ENCODE measurements at places on chromosomes 3 and 15.

DNA sequence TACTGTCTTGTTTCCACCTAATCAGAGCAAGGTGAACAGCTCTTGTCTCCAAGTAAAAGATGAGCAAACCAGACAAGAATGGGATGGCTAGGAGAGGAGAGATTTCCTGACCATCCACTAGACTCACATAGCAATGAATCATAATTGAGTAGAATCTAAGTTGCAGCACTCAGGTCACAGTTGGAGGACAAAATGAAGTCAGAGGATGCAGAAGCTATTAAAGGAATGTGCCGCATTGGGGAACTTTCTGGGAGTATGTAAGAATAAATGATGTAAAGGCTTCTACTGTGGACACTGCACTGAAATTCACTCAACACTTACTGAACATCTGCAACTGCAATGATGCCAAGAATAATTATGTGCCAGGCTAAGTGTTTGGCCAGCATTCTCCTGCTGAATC lies 217.4 kb upstream of the WNT5A start:
- no peak for DNase-seq

DNA sequence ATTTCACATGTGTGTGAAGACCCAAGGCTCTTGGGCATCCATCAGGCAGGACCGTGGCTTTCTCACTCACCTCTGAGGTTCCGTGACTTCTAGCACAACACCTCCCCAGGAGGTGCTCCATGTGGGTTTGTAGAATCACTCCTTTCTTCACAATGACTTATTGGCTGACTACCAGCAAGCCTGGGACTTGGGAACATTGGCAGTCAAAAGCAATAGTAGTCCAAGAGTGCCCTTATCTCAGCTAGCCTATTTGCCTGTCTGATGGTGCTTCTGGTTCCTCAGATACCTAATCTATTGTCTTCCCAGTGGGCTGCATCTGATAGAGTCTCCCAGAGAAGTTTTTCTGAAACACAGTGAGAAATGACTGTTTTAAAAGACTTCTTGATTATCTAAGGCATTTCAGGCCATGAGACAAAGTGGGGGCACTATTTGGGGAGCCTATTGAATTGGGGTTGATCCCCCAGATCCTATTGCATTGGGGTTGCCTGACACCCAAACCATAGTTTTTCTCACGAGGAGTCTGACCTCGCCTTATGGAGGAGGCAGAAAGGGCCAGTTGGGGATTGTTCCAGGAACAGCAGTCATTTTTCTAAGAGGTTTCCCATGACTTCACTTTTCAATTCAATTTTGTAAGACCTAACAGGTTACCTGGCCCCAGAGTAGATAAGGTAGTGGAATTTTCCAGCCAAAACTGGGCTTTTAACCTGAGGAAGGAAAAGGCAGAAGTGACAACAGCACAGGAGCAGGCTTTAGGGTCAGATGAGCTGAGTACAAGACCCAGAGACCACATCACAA lies 88.0 kb downstream of the CYP19A1 start:
- no peak for DNase-seq

- DNase-seq, result no peak
Measured at GRCh38 chr15:52004806-52005205, 14.2 kb upstream of the MAPK6 start.

DNA sequence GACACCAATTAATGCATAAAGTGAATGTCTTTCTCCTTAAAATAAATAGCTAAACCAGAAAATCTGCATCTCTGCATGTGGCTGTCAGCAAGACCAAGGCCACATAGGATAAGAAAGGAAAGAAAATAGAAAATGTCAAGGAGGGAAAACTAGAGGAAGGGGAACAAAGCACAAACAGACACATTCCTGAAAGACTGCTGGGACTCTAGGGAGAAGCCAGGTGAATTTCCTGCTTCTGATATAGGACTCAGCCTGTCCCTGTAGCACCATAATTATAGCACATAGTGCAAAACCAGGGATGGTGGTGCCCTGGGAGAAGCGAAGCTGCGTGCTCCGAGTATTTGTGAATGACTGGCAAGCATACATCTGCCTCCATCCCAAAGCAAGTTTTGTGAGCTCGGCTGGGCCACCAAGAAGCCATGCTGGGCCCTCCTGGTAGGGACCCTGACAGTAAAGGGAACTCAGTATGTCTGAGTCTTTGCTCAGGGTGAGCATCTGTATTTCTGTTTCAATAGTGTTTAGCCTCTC lies 14.2 kb downstream of the FSTL1 start:
- DNase-seq, result no peak

DNA sequence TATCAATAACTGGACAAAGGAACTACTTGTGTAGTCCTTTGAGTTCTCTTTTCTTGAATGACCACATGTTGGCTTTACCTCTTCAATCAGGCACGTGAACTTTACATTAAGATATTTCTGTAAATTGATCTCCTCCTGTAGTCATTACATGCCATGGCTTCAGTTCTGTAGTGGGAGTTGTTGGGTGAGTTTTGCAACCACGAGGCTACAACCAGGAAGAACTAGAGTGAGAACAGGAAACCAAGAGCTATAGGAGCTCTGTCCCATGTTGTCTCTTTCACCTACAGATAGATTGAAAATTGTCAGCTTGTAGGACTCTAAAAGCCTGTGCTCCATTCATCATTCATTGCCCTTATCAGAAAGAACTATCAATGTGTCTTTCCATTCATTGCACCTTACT lies 2.0 kb downstream of the RSRC1 start:
- no peak for DNase-seq

DNA sequence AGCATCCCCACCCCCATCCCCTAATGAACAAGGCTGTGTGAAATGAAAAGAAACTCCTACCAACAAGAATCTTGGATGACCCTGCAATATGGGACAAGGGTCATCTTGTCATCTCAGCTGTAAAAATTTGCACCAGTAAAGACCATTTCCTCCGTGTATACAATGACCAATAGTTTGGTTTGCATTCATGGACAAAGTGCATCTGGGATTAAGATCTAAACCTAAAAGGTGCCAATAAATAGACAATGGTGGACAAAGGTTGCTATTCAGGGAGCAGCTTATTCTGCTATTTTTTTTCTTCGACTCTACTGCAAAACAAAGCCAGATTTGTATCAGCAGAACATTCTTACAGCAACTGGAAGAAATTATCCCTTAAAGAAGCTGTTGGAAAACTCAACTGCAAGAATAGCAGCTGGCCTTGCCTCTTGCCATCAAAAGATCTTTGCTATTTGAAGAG lies 8.0 kb downstream of the MGLL start:
- no peak for DNase-seq

- DNase-seq, result no peak
Measured at GRCh38 chr3:135310317-135310716, 515.3 kb downstream of the EPHB1 start.

DNA sequence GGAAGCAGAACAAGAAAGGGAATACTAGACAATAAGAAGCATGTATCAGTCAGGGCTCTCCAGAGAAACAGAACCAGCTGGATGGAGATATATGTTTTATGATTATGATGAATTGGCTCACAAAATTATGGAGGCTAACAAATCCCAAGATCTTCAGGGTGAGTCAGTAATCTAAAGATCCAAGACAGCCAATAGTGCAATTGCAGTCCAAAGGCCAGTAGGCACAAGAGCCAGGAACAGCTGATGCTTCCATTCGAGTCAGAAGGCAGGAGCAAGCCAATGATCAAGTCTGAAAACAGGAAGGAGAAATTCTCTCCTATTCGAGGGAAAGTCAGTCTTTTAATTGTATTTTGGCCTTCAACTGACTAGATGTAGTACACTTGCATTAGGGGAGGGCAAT lies 164.9 kb upstream of the ST8SIA2 start:
- no peak for DNase-seq

DNA sequence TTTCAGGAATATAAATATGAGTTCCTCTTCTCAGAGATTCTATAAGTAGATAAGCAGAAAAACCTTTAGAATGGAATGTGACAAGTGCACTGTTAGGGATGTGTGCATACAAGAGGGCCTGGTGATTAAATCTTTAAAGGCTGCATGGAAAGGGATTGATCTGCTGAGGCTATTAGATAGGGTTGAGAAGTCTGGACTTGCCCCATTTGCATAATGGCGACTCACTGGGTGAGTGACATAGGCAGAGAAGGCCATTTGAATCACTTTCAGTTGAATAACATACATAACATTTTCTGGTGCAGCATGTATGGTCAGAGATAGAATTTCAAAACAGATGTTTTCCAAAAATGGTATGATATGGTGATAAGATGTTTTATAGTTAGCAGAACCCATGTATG lies 156.9 kb downstream of the ZNF621 start:
- no peak for DNase-seq

- peak; percentile 67 for DNase-seq
Measured at GRCh38 chr15:101003081-101003480, 83.9 kb downstream of the LRRK1 start.

DNA sequence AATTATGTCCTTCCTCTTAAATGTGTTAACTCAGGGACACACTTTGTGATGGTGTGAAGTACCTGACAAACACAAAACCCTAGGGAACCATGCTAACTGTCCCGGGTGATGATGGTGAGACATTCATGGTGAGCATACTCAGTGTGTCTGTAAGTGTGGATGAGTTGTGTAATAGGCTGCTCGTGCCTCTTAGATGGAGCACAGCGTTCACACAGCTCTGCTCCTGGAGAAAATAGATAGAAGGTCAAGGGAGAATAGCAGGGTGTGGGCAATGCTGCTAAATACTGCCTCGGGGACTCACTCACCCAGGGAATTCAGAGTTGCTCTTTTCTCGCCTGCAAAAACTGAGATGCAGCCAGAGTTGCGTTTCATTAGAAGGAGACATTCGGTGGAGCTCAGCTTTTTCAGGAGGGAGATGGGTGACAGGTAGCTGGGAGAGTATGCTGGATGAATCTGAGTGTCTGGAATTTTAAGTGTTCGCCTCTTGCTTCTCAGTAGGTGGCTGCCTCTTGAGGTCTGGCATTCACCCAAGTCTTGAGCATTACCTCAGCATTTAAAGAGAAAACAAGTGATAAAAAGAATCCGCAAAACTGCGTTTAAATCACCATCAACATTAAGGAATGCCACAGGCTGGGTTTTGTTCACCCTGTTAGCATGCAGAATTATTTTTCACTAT lies 813.2 kb downstream of the AGBL1 start:
- DNase-seq, result no peak

- no peak for DNase-seq
Measured at GRCh38 chr3:34008836-34009809, 210.7 kb downstream of the PDCD6IP start.

DNA sequence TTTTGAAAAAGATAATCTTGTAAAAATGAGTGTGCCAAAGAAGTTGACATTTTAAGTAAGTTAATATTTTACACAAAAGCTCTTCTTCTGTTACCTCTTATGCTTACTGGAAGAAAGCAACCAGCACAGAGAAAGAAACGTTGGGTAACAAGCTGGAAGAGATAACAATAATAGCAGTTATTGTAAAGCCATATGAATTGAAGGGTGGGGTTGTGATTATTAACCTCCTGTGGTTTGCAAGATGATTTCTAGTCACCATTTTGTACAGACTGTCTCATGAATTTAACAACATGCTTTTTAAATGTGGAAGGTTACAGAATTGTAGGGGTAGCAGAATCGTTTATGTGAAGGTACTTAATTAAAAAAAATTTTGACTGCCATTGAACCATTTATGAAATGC lies 9.2 kb downstream of the RAP2B start:
- no peak for DNase-seq

GRCh38 chr3:69330891-69331400 lies 54.9 kb downstream of the FRMD4B start:
- DNase-seq, result peak; percentile 97

DNA sequence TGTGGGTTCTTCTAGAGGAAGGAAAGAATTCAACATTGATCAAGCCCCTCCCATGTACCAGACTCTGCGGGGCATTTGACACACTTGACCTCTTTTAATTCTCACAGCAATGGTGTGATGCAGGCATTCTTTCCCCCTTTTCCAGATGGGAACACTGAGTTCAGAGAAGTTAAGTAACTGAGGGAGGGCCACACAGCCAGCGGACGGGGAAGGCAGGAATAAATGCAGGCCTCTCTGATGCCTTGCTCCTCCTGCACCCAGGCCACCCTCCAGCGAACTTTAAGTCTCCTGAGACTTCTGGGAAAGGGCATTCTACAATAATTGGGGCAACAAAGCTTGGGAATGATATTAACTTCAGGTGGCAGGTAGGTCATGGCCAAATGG lies 227.4 kb downstream of the UACA start:
- no peak for DNase-seq

DNA sequence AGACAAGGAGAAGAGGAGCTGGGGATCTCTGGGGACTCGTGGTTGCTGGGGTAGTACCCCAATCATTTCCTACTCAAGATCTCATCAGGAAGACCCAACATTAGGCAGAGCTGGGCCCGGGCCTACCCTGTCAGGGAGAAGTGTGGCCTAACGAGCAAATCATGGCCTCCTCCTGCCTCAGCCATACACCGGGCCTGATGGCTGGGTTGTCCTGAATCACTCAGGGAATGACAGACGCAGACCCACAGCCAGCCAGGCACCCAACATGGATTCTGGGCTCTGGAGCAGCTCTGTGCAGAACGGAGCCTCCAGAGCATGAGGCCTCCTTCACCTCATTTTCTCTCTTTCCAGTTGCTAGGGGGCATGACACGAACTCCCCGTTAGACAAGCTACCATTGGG lies 19.7 kb downstream of the ITGA11 start:
- no peak for DNase-seq

GRCh38 chr15:77877869-77878577 lies 199.5 kb downstream of the TBC1D2B start:
- DNase-seq, result no peak

GRCh38 chr3:174531262-174531982 lies 327.7 kb upstream of the NAALADL2 start:
- no peak for DNase-seq

Measured in common myeloid progenitor, CD34-positive (primary cell).